Head of caudate nucleus (tissue), 42 donors: ENCODE measurements at places on chromosomes 13 and 19.

DNA sequence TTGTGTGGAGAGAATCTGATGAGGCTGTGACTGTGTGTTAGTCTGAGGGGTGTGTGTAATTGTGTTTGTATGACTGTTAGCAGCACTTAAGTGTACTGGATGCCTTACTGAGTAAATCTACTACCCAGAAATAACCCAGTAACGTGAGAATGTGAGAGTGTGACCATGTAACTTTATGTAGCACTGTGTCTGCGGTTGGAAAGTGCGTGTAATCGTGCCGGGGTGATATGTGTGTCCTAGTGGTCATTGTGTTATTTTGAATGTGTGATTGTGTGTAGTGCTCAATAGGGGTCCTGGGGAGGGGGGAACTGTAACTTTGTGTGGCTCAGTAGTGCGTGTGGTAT lies 550 bp downstream of the ZNF383 start:
- DNase-seq: no peak

DNA sequence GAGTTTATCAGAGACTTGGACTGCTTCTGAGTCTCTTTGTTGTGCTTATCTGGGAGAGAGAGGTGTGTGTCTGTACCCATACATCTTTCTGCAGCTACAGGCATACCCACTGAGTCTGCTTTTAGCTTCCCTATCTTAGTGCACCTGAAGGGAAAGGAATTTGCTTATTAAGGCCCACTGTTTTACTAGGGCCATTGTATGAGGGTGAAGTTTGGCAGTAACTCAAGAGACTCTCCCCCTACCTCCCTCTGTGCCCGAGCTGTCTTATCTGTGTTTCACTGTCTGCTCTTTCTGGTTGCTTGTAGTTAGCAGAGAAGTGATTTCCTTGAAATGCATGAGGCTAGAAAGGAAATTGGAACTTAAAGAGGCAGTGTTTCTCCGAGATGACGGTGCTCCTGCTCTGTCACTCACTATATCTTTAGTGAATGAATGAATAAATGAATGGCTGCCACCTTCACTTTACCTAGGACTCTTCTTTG lies 678 bp upstream of the CD33 start:
- DNase-seq: no peak

DNA sequence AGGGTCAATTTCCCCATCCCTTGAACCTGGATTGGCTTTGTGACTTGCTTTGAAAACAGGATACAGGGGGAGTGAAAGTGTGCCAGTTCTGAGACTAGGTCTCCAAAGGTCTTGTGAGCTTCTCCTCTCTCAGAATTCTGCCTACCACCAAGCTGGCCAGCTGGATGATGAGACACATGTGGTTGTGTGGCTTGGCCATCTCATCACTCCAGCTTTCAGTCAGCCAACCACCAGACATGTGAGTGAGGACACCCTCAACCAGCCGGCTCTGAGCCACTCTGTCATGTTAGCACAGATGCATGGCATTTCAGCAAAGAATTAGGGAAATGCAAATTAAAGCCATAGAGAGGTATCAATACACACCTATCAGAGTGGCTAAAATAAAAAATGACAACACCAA lies 29.5 kb downstream of the ENOX1 start:
- DNase-seq: no peak

- DNase-seq: peak; percentile 98
Observed at GRCh38 chr13:49792550-49793324, at the start of gene KPNA3. Gene KPNA3 (minus strand): TSS chr13:49792682. CDS start chr13:49792506, 176 bp downstream.

DNA sequence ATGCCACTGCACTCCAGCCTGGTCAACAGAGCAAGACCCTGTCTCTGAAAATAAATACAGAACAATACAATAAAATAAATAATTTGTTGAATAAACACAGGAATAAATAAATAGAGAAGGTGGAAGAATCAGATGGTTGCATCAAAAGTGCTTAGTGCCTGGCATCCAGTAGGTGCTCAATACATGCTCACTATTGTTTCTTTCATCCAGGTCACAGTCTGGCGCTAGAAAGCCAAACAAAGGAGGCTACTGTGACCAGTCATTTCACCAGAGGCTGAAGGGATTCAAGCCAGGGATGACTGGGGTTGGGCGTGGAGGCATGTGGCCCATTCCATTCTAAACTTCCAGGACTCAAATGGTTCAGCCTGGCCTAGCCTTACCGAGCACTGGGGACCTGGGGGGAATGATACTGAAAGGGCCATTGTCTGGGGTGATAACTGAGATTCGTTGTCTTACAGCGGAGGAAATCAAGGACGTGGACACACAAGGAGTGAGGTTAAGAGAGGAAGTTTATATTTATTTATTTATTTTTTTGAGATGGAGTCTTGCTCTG lies 3.6 kb upstream of the NDUFB7 start:
- no peak for DNase-seq

DNA sequence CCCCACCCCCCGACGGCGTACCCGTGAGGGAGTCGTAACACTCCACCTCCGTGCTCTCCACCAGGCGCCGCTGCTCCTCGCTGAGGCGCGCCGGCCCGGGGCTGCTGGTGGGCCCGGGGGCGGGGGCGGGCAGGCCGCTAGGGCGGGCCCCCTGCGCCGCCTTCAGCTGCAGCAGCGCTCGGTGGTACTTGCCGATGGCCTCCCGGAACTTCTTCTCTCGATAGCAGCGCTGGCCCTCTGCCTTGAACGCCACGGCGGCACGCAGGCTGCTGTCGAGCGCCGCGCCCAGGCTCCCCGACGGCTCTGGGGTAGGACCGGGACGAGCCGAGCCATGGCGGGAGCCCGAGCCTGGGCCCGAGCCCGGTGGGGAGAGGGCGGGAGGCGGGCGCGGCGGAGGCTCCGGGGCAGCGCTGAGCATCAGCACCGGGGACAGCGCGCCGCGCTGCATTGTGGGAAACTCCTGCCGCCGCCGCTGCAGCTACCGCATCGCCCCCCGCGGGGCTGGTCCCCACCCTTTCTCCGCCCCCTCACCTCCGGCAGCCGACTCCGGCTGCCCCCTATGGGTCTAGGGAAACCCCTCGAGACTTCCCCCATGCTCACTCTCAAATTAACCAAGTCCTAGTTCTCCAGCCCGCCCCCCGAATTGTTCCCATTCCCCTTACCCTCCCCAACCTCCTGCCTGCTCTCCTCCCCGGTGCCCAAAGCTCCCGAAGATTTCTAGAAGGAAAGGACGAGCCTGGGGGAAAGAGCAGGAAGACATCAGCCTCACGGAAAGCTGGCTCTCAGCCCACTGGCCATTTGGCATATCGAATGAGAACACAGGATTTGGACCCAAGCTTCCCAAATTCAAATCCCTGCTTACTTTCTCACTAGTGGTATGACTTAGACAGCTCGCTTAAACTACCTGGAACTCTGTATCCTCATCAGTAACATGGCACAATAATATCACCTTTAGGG lies at the start of gene TTC9B:
Gene TTC9B, minus strand, starts transcription at position 451 of the 957 bp plus-strand sequence. Its CDS starts 3 bp downstream, at position 448.
- peak; percentile 70 for DNase-seq
